ENCODE measurements at places on chromosomes 6 and 20.

- DNase-seq = no peak
Observed at GRCh38 chr6:105620878-105621277, 218.0 kb upstream of the PREP start.

GRCh38 chr6:31094389-31094881 is 17.9 kb downstream of the C6orf15 start:
- peak; percentile 1 for DNase-seq

- DNase-seq = peak; percentile 2
Observed at GRCh38 chr20:46089167-46089416, 670 bp downstream of the NCOA5 start.

GRCh38 chr6:89575562-89575960 is 63.0 kb downstream of the LYRM2 start:
- no peak for DNase-seq

- no peak for DNase-seq
Observed at GRCh38 chr20:17860301-17861197, 108.0 kb downstream of the SNX5 start.

DNA sequence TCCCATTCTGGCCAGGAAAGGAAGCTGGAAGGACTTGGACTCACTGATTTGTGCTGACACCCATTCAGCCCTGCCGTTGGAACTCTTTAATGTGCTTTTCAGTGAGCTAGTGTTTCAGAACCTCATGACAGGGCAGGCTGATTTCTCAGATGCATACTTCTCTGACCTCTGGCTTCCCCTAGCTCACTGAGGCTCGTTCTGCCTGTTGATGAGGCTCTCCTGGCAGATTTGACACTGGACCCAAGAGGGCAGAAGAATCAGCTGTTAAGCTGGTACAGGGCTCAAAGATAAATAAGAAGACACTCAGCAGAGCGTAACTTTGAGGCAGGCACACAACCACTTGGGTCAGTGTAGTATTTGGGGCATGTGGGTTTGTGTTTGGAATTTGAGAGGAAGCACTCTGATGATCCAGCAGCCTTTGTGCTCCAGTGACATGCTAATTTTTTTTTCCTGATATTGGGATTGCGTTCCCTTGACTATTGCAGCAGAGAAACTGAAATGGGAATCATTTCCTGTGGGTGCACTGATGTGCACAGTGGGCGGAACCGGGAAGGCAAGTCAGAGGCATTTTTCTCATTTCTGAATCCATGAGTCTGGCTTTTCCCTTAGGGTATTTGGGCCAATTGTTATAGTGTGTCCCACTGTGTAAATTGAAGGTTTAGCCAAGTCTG is 80.2 kb downstream of the CARMIL1 start:
- DNase-seq = no peak

DNA sequence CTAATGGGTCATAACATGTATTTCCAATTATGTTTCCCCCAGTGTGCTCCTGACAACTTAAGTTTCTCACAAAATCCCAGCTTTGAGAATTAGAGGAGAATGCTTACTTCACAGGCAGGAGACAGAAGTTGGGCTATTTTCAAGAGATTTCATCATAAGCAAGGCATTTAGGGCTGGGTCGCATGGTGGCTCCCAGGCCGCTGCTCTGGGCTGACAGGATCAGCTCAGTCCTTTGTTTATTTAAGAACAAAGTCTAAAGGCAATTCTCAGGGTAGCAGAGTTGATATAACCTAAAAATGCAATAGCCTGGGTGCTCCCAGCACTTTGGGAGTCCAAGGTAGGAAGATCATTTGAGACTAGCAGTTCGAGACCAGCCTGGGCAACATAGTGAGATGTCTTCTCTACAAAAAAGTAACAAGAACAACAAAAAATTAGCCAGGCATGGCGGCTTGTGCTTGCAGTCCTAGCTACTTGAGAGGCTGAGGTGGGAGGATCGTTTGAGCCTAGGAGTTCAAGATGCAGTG is 10.9 kb downstream of the FOXQ1 start:
- DNase-seq = no peak

DNA sequence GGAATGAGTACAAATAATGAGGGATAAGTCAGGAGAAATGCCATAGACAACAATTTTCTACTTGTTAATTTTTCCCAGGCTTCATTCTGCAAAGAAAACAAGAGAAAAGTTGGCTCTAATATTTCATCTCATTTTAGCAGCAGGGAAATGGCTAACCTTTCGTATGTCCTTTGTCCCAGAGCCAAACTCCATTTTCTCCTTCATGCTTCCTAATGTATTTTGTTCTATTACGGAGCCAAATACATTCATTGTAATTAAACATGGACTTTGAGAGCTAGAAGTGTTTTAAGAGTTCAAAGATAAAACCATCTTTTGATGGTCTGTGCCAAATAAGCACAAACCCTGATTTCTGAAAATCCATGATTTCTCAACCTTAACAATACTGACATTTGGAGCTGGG is 136.9 kb downstream of the PTCHD4 start:
- no peak for DNase-seq

DNA sequence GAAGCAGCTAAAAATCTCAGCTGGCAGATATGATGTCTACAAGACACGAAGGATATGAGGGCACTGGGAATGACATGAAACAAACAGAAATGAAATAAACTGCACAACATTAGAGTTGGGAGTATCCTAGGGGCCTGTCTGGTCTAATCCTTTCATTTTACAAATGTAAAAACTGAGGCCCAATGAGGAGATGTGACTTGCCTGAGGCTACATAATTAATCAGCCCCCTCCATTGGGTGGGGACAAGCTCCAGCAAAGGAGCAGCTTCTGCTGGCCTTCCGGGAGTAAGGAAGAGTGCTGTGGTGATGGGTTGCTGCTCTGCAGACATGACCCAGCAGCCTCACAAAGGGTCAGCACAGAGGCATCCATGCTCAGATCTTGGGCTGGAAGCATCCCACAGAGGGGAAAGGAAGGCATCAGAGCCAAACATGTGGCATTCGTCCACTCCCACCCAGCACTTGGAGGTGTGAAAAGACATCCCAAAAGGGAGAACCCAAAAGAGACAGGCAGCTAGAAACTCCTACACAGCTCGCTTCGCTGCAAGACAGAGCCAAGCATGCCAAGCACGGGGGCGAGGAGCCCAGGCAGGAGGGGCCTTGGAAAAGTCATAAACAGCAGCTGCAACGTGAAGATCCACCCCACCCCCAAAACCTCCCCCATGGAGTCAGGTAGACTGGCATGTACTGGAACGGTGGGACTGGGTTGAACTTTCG is 183.7 kb downstream of the UNC5CL start:
- DNase-seq = no peak

GRCh38 chr20:10047427-10047826 is 12.6 kb downstream of the ANKEF1 start:
- no peak for DNase-seq

- no peak for DNase-seq
Observed at GRCh38 chr20:6302041-6302440, 179.2 kb upstream of the FERMT1 start.

- DNase-seq = no peak
Observed at GRCh38 chr6:137995371-137995770, 111.8 kb downstream of the PERP start.

- DNase-seq = no peak
Observed at GRCh38 chr6:144847916-144848315, 562.8 kb downstream of the UTRN start.

DNA sequence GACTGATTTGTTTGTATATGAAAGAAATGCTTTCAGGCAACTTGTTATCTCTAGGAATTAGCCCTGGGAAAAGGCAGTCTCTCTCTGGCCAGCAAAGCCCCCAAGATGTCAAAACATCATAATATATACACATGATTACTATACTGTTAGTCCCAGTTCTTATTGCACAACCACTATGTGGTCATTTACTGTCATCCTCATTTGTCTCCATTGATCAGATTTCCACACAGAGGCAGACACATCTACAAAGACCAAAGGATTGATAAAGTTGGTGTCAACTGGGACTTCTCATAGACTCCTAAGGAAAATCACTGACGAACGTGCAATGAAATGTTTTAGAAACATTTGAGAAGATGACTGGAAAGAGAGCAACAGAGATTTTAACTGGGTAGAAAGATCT is 71.9 kb upstream of the POPDC3 start:
- DNase-seq = no peak

GRCh38 chr20:4041748-4042411 is 26.5 kb upstream of the RNF24 start:
- no peak for DNase-seq

- no peak for DNase-seq
Observed at GRCh38 chr6:25387483-25387882, 108.3 kb downstream of the CARMIL1 start.

DNA sequence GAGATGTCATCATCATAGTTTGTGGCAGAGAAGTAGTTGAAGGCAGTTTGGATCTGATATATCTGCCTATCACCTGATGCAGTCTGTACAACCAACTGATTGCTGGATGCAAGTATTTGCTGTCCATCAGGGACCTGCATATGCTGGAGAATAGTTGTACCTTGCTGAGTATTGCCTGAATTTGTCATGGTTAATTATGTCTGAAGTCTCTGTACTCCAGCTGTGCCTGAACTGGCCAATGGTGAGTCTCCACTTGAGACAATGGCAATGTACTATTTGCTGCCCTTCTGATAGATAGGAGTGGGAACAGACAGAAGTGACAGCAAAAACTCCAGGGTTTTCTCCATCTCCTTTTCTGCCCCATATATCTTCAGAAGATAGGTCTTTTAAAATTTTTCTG is 531.5 kb downstream of the EPHA7 start:
- DNase-seq = no peak

DNA sequence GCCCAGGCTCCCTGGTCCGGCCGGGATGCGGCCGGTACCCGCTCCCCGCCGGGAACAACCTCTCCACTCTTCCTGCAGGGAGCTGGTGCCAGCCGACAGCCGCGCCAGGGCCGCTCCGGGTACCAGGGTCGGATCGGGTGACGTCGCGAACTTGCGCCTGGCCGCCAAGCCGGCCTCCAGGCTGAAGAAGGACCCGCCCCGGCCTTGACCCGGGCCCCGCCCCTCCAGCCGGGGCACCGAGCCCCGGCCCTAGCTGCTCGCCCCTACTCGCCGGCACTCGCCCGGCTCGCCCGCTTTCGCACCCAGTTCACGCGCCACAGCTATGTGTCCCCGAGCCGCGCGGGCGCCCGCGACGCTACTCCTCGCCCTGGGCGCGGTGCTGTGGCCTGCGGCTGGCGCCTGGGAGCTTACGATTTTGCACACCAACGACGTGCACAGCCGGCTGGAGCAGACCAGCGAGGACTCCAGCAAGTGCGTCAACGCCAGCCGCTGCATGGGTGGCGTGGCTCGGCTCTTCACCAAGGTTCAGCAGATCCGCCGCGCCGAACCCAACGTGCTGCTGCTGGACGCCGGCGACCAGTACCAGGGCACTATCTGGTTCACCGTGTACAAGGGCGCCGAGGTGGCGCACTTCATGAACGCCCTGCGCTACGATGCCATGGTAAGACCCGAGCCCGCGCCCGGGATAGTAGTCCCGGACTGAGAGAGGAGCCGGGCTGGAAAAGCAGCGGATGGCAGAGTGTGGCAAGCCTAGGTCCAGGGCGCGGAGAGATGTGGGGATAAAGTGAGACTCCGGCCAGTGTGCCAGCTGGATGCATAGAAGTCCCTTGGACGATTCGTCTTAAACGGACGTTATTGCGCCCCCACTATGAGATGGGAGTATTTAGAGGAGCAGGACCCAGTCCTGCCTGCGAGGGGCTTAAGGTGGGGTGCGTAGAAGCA is at the start of gene NT5E:
Gene NT5E, plus strand, starts transcription at position 266 of the 942 bp plus-strand sequence. Its CDS starts 57 bp downstream, at position 323.
- no peak for DNase-seq

GRCh38 chr20:10125757-10126156 is 91.0 kb downstream of the ANKEF1 start:
- DNase-seq = no peak

DNA sequence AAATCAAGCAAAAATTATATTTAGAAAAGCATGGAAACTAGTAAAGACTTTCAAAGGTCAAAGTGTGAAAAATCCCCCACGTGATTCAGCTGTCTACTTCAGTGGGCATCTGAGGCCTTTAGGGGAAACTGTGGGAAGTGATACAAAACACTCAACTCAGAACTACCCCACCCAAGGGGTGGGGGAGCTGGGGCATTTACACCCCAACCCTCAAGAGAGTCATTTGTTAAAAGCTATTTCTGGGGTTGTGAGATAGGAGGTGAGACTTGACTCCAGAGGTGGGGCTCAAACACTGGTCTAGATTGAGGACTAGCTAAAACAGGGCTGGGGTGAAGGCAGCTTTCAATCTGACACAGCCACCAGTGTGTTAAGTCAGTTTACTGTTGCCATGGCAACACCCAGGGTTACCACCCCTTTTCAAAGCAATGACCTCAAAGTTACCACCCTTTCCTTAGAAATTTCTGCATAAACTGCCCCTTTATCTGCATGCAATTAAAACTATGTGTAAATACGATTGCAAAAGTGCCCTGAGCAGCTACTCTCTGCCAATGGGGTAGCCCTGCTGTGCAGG is 9.9 kb upstream of the GTSF1L start:
- DNase-seq = no peak

DNA sequence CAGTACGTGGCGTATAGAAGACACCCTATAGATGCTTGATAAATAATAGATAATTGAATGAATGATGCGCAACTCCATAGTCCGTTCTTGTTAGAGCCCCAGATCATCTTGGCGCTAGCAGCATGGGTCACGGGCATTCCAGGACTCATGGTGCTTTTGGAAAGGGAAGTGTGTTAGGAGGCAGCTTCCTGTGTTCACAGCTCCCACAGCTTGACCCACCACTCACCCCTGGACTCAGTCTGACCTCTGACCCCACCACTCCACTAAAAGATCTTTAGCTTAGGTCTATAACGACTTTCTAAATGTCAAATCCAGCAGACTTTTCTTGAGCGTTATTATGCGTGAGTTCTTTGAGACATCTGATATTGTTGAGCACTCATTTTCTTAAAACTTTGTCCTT is 35.8 kb upstream of the KIF16B start:
- DNase-seq = no peak

DNA sequence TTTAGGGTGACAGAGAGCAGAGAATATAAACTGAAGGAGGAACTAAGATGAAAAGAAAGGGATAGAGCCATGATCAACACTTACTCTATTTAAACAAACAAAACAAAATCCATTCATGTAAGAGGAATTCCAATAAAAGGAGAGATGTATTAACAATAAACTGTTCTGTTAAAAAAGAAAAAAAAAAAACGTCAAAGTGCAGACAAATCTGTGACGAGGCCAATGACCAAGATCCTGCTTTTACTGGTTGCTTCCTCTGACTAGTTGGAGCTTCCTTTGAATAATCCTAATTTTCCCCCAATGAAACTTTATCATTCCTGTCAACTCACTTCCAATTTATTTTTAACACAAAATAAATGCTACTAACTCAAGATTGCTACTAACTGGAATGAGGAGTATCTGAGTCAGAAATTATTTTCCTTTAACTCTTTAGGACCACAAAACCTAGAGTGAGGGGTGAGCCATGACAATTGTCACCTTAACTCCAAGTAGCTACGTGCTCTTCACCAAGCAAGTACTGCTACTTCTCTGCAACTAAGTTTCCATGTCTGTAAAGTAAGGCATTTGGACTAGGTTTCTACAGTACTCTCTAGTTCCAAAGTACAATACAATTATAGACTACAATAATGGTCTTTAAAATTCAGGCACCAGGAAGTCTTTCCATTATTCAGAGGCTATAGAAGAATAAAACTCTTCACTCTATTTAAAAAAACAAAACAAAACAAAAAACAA is 152.0 kb downstream of the PTPRK start:
- DNase-seq = no peak
